ENCODE measurements at places on chromosomes 2 and 18.
A peak's percentile ranks its signal among the peaks of the same experiment; 100 is the strongest.

GRCh38 chr2:3143602-3144001 is 234.0 kb downstream of the EIPR1 start:
- no peak for DNase-seq

DNA sequence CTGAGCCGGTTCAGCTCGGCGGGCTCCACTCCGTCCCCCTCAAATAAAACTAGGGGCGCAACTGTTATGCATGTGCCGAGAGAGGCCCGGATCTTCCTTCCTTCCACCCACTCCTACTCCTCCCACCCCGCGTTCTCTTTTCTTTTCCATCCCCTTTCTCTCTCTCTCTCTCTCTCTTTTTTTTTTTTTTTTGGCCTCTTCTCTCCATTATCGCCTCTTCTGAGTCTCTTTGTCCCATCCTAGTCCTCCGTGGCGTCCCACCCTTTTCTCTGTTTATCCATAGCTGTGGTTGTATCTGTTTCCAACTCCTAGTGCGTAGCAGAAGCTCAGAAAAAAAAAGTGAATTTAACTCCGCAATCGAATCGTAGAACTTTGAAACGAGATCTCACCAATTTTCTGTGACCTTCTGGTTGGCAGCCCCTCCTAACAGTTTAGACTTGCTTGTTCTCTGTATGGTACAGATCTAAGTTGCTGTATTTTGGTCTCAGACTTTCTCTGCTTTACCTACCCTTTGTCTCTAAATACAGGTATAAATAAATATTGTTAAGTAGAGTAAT is 3.6 kb downstream of the RAX start:
- DNase-seq, result no peak

GRCh38 chr2:235611349-235611748 is 117.5 kb downstream of the AGAP1 start:
- no peak for DNase-seq

DNA sequence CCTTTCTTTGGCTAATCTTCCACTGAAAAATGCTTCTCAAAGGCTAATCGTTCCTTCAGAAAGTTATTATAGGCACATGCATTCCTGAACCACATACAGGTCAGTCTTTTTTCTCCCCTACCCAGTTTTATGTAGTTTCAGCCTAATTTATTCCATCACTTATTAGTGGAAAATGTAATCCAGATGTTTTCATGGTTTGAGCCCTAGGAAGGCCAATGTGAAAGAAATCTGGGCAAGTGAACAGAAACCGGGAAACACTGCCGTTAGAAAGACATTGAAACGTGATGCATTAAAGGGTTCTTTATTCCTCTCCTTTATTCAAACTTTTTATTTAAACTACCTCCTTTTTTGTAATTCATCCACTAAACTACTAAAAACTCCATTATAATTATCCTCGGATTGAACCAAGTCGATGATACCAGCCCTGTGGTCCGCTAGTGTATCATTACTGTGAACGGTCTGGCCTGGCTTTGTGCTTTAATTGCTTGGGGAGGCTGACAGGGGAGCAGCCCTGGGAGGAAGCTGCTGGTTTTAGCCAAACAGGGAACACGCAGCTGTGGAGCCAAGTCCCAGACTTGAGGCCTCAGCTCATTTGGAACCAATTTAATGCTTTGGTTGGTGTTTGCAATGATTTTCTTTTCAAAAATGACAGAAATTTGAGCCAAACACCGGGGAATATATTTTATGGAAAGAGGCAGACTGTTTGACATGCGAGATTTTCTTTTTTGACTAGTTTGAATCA is 149.2 kb downstream of the ARHGAP28 start:
- no peak for DNase-seq

- no peak for DNase-seq
These were observed 91.0 kb upstream of the CDH19 start for GRCh38 chr18:66694852-66695251.

GRCh38 chr2:54636415-54637139 is 86.9 kb upstream of the EML6 start:
- no peak for DNase-seq

DNA sequence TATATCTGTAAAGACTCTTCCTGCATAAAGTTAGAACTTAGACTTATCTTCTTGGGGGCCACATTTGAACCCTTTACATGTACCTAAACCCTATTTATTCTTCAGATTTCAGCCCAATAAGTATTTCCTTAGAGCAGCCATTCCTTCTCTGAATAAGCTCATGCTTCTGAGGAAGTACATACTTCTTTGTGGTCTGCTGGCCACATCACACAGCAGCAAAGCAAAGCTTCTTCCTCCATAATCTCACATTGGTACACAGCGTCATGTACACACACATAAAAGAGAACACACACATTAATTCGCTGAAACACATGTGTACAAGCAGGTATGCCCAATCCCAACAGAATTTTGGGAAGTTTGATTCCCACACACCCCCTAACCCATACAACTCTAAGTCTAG is 331.0 kb downstream of the CDH2 start:
- no peak for DNase-seq

- no peak for DNase-seq
These were observed 117.2 kb downstream of the CMPK2 start for GRCh38 chr2:6748406-6749067.

- DNase-seq, result no peak
These were observed 34.1 kb downstream of the BCL11A start for GRCh38 chr2:60519231-60519863.

DNA sequence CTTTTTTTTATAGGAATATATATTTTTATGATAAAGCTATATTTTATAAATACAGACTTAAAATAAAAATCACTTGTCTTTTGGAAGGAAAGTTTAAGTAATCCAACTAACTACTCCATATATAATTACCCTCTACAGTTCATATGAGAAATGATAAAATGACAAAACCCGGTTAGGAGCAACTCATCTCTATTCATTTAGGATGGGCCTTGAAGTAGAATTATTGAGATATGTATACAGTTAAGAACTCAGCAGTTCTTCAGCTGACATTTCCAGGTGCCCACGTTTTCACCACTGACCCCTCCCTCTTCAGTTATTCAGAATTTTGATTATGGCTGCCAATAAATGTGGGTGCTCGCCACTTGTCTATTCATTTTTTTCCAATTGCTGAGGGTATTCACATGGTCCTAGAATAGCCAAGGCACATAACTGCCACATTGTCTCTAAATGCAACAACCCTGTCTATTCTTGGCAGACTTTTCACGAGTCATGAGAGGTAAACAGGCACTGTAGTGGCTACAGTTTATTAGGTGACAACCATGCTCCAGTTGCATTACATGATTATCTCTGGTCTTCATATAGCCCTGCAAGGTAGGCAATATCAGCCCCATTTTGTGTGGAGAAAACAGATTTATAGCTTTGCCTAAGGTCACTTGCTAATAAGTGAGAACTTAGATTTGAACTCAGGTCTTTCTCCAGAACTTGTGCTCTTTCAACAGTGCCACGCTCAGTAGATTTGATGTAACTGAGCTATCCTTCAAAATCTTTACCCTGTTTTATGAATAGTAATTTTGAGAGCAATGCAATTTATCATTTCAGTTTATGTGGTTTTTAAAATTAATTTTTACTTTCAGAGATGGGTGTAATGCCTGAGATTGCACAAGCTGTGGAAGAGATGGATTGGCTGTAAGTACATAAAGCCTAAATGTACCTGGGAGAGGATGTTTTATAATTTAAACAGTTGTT is 2.9 kb downstream of the DDX1 start:
- DNase-seq, result no peak

- DNase-seq, result no peak
These were observed 198.9 kb upstream of the RAB6C start for GRCh38 chr2:129780316-129781270.

GRCh38 chr2:206225435-206226232 is 48.8 kb upstream of the ZDBF2 start:
- no peak for DNase-seq

- DNase-seq, result no peak
These were observed 114.4 kb upstream of the CHRNA1 start for GRCh38 chr2:174878537-174879147.

DNA sequence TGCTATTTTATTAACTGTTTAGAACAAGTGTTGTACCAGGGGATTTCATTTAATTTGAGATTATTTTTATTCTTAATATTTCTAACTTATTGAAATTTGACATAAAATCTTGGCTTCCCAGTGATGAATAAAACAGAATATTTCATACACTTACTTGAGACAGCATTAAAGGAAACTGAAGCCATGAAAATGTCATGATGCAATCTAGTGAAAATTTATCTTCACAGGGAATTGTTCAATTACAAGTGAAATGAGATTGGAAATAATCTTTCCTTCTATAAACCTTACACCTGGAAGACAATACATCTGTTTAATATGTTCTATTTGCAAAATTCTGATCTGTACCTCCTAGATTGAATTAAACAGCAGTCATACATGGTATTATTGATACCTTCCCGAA is 511.0 kb upstream of the CDH7 start:
- DNase-seq, result no peak

- no peak for DNase-seq
These were observed 347.1 kb downstream of the TXNL1 start for GRCh38 chr18:56291294-56291693.

DNA sequence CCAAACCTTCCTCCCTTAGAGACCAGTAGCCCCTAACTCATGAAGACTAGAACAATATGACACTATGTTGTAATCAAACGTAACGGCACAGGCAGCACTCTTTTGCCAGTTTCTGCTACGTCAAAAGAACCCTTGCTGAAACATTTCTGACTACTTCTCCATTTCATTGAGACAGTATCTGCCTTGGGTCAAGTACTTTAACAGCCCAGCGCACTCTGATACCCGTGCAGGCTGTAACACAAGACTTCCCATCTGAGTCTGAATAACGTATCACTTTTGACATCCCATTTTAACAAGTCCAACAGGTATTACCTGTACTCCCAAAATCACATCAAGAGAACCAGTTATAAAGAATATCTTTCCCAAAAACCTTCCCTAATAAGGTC is 38.4 kb downstream of the TBC1D8 start:
- no peak for DNase-seq

GRCh38 chr2:199160677-199161465 is 296.9 kb downstream of the SATB2 start:
- DNase-seq, result no peak

DNA sequence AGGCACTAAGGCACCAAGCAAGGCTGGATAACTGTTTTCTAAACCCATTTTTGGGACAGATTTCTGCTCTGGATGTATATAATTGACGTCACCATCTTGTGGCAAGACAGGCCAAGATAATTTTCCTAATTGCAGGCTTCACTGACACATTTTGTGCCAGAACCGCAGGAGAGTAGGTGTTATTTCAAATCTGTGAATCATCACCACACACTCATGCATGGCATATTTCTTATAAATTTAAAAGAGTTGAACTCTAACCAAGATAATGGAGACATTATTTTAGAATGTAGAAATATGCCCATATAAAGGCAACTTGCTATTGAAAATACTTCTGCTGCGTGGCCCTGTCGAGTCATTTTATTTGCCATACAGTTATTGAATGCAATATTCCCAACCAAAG is 68.3 kb upstream of the ACYP2 start:
- DNase-seq, result no peak

- no peak for DNase-seq
These were observed 117.5 kb upstream of the TEX51 start for GRCh38 chr2:126781206-126781605.

DNA sequence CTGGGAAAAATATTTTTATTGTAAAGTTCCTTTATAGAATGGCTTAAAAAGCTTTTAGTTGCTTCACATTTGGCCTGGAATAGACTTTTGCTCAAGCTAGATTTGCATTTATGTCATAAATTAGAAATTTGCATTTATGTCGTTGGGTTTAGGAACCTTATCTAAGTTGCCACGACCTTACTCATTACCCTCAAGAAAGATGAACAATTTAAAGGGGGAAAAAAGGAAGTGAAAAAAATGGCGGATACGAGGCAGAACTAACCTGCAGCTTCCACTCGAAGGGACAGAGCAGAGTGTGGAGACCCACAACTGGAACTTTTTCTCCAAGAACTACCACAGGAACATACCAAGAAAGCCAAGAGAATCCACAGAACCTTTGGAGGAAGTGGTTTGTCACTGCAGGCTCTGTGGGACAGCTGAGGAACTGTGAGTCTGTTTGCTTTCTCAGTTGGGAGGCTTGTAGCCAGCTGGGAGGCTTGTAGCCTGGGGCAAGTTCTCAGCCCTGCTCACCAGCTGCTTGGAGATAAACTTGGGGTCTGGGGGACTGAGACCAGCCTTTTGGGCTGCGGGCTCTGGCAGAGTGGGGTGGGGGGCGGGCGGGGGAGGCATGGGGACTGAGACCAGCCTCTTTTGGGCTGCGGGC is 349.9 kb upstream of the MEIS1 start:
- no peak for DNase-seq

DNA sequence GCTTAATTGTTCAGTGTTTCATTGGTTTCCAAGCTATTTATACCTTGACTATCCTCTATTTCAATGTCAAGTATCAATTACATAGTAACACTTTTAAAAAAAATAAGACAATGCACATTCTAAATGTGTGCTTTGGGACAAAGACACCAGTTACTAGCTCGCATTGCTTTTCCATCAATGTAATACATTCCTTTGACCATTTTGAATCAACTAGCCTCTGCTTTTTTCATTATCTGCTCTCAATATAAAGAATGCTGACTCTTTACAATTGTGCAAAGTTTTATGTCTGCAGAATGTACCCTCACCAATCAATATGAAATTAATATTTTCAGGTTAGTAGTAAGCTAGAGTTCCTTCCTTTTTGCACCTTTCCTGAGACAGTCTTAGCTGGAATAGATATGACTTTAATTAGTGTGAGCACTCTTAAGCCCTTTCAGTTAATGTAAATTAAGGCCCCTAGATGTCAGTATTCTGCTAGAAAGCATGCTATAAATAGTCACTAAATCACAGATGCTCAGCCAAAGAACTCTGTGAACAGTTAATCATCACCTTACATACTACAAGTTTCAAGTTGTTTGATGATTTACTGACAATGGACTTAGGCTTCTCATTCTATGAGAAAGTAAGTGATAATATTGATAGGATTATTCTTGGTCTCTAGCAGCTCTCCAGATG is 413.6 kb downstream of the PTH2R start:
- DNase-seq, result no peak

- no peak for DNase-seq
These were observed 50.7 kb downstream of the RNF152 start for GRCh38 chr18:61842146-61842545.

GRCh38 chr2:77999376-77999775 is 477.2 kb upstream of the LRRTM4 start:
- no peak for DNase-seq

- DNase-seq, result no peak
These were observed 1260.6 kb upstream of the CELF4 start for GRCh38 chr18:38826247-38826646.

DNA sequence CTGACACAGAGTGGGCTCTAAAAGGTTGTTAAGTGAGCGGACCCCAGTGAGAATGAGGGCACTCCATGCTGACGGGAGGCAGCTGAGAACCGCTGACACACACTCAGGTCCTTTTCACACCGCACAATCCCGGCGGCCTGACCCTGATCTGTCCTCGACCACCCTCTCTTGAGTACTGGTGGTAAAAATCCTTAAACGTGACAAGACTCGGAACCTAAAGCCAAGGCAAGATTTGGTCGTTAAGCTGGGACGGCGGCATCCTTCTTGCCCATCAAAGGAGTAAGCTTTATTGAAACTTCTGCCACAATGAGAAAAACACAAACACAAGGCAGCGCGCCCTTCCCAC is 569 bp downstream of the TMX3 start:
- peak; percentile 14 for DNase-seq

GRCh38 chr18:61935362-61935761 is 42.6 kb upstream of the RNF152 start:
- DNase-seq, result no peak

GRCh38 chr18:58728719-58729118 is 57.5 kb downstream of the MALT1 start:
- DNase-seq, result no peak

- no peak for DNase-seq
These were observed 572.0 kb upstream of the ZEB2 start for GRCh38 chr2:145091967-145092366.

All from neural crest cell (in vitro differentiated cells).